Astrocyte (in vitro differentiated cells and primary cell): ENCODE measurements at places on chromosomes 7 and 10. TPM values are rescaled to one million over a fixed set of nuclear protein-coding genes. Genes with fewer than 3 reads are reported as not detected.

GRCh38 chr10:86642499-86642898 lies 11.8 kb upstream of the OPN4 start:
- no peaks in the 10 kb centered on the region for H3K36me3 ChIP-seq
- DNase-seq = peak; percentile 23
- H3K27ac ChIP-seq = no peak overlapping the region
- no peaks in the 10 kb centered on the region for H3K4me1 ChIP-seq
- no peaks in the 10 kb centered on the region for H3K27me3 ChIP-seq

TUBAL3 gene
- not detected in 2 replicates for total RNA-seq

DNA sequence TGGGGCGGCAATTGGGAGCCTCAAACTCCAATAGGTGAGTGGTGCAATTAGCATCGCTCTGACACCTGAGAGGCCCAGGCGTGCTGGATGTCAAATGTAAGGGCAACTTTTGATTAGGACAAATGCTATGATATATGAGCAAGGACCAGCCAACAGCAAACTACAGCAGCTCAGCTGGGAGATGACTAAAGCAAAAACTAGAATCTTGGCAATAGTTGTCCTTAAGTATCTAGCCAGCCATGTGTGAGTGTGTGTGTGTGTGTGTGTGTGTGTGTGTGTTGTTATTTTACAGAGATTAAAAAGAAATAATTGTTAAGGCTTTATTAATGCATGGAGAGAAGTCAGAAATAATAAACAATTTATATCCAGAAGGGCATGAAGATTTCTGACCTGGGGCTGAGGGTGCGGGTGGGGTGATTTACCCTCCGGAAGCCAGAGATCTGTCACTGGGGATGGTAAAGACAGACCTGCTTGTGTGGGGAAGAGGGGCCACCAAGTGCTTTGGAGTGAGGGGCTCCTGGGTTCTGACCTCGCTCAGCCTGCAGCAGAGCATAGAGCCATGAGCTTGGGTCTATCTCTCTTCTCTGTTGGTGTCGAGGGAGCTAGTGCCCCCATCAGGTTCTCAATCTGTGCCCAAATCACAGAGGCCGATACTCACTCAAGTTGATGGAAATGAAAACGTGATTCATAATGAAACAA lies 77.3 kb downstream of the EMX2 start:
- no peak overlapping the region for H3K27ac ChIP-seq
- DNase-seq = no peak
- no peaks in the 10 kb centered on the region for H3K36me3 ChIP-seq
- H3K4me1 ChIP-seq = no peaks in the 10 kb centered on the region
- no peak overlapping the region for H3K4me3 ChIP-seq

DNA sequence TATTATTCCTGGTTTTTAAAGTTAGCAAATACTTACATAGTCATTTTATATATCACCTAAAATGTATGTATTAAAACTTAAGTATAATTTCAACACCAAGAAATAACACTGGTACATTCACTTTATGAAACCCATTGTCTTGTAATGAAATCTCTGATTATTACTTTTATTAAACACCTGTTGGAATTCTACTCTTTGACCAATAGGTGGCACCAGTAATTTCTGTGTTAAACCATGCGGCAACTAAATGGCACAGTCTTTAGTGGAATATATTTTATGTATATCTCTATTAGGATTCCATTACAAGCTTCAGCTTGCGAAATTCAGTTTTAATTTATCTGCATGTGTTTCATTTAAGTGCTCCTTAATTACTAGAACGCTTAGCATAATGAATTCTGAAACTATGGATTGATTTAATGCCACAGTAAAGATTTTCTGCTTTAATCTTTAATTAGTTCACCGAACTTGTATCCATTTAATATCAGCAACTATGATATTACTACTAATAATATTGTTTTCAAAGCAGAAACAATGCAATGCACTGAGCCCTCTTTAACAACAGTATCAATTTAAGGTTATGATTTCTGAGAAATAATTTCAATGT lies 181.3 kb downstream of the MAGI2 start:
- no peaks in the 10 kb centered on the region for H3K36me3 ChIP-seq
- no peak overlapping the region for H3K27ac ChIP-seq
- no peaks in the 10 kb centered on the region for H3K27me3 ChIP-seq
- no peak overlapping the region for H3K4me3 ChIP-seq

DNA sequence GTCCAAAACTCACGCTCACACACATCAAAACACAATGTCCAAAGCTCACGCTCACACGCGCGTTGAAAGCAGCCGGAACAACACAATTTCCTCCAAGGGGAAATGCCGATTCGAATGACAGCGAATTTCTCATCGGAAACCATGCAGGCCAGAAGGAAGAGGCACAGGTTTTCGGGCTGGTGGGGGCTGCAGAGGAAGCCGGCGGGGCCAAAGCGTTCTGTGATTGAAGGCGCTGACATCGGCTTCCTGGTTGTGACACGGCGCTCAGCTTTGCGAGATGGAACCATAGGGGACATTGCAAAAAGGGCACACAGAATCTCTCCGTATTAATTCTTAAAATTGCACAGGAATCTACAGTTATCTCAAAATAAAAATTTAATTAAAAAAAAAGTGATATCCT lies 61.3 kb downstream of the FOXL3 start:
- no peak overlapping the region for H3K4me3 ChIP-seq
- H3K36me3 ChIP-seq = no peaks in the 10 kb centered on the region
- no peak overlapping the region for H3K27ac ChIP-seq
- no peaks in the 10 kb centered on the region for H3K4me1 ChIP-seq
- H3K27me3 ChIP-seq = no peaks in the 10 kb centered on the region
- no peak for DNase-seq

BMS1 gene
- total RNA-seq = 24.0 and 26.3 TPM in 2 replicates

DNA sequence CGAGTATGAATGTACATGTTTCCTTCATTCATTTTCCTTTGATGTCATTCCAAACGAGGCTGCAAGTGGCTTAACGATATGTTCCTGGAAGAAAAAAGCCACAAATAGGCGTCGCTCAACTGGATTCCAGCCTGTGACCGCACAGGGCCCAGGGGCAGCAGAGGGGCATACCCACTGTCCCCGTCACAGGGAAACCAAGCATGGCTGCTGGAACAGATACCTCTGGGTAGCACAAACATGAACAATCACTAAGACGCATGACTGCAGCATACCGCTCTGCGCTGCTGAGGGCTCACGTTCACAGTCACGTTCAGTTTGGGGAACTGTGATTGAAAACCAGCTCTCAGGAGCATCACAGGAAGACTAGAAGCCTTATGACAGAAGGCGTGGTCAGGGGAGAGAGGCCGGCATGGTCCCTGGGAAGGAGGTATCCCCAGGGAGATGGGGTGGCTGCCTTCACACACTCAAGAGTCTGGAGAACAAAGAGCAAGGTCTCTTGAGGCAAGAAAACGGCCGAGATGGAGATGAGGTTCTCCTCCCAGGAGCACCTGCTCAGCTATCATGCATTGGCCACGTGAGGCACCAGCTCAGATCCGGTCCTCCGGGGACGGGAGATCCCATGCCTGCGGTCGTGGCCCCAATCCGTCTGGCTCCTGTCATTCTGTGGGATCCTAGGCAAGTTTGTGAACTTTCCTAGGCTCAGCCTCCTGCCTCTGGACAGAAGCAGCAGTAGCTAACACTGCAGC lies 213.6 kb downstream of the DIP2C start:
- DNase-seq = no peak
- no peak overlapping the region for H3K27ac ChIP-seq
- peaks cover 3% of the 10 kb centered on the region for H3K36me3 ChIP-seq
- no peaks in the 10 kb centered on the region for H3K27me3 ChIP-seq
- no peak overlapping the region for H3K4me3 ChIP-seq
- H3K4me1 ChIP-seq = no peaks in the 10 kb centered on the region

GRM3 gene
- not detected in 2 replicates for total RNA-seq

GPR15LG gene
- not detected in 2 replicates for total RNA-seq

- no peak overlapping the region for H3K27ac ChIP-seq
- no peak overlapping the region for H3K4me3 ChIP-seq
- peaks cover 7% of the 10 kb centered on the region for H3K4me1 ChIP-seq
- DNase-seq = no peak
- H3K27me3 ChIP-seq = no peaks in the 10 kb centered on the region
- H3K36me3 ChIP-seq = no peaks in the 10 kb centered on the region
These were observed 299.7 kb upstream of the AKR1E2 start for GRCh38 chr10:4526311-4526731.

DNA sequence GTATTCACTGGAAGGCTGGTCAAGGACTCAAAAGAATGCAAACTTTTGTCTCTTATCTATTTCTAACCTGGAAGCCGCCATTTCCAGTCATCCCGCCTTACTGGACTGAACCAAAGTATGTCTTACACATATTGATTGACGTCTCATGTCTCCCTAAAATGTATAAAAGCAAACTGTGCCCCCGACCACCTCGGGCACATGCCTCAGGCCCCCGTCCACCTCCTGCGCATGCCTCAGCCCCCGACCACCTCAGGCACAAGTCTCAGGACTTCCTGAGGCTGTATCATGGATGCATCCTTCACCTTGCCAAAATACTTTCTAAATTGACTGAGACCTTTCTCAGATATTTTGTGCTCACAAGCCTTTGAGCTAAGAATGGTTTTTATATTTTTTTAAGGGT lies 148.6 kb downstream of the PTPRN2 start:
- no peaks in the 10 kb centered on the region for H3K36me3 ChIP-seq
- no peak for DNase-seq
- no peaks in the 10 kb centered on the region for H3K4me1 ChIP-seq
- H3K4me3 ChIP-seq = no peak overlapping the region

TRIM50 gene
- total RNA-seq = not detected in 2 replicates

ZNF107 gene
- 5.7 and 7.8 TPM in 2 replicates for total RNA-seq

LRGUK gene
- total RNA-seq = 0.43 and 0.64 TPM in 2 replicates

NEUROD6 gene
- not detected in 2 replicates for total RNA-seq

GRCh38 chr7:22668971-22669401 lies 58.0 kb upstream of the IL6 start:
- no peak overlapping the region for H3K4me3 ChIP-seq
- DNase-seq = no peak
- H3K27me3 ChIP-seq = no peaks in the 10 kb centered on the region
- H3K36me3 ChIP-seq = no peaks in the 10 kb centered on the region
- H3K27ac ChIP-seq = peak overlapping the region; percentile 93

PAPSS2 gene
- 48.6 and 58.5 TPM in 2 replicates for total RNA-seq

MCM10 gene
- 1.5 and 1.9 TPM in 2 replicates for total RNA-seq

DNA sequence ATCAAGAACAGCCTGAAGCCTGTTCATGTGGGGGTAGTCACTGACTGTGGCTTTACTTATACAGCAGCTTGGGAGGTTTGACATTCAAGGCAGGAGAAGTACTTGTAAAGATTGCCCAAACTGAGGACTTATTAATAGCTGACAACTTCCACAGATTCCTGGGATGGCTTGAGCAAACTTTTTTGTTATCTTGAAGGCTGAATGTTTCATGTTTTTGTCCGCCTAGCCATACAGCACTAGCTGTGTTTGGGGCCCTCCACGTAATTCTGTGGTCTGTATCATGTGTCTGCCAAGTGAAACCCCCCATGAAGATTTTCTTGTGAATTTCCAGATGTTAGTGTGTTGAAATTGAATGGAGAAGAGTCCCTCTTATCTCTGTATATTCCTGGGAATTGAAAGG lies 38.6 kb downstream of the FAS start:
- no peak overlapping the region for H3K4me3 ChIP-seq
- no peaks in the 10 kb centered on the region for H3K36me3 ChIP-seq
- no peak for DNase-seq
- no peaks in the 10 kb centered on the region for H3K27me3 ChIP-seq
- H3K4me1 ChIP-seq = peaks cover 13% of the 10 kb centered on the region
- no peak overlapping the region for H3K27ac ChIP-seq

- no peak for DNase-seq
- no peak overlapping the region for H3K4me3 ChIP-seq
- H3K27ac ChIP-seq = no peak overlapping the region
- no peaks in the 10 kb centered on the region for H3K27me3 ChIP-seq
- no peaks in the 10 kb centered on the region for H3K4me1 ChIP-seq
- H3K36me3 ChIP-seq = no peaks in the 10 kb centered on the region
These were observed 10.1 kb downstream of the PNLIP start for GRCh38 chr10:116555880-116556279.

NUTM2B gene
- 0.70 TPM in 1 of 2 replicates, not detected in the other for total RNA-seq

DNA sequence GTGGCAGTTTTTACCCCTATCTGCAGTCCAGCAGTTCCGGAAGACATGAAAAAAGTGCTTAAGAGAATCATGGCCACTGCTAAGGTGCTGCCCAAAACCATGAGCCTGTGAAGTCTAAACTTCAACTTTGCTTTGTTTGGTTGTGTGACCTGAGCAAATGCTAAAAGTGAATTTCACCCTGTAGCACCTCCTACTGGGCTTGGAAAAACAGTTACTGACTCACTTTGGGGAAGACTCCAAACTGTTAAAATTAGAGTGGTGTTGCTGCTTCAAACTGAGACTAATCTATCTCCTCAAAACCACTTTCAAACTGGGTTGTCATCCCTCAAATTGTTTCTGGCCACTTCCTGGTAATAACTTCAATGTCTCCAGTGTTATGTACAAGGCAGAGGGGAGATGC lies 21.3 kb downstream of the MKX start:
- no peak for DNase-seq
- no peaks in the 10 kb centered on the region for H3K27me3 ChIP-seq
- H3K4me1 ChIP-seq = no peaks in the 10 kb centered on the region
- H3K36me3 ChIP-seq = no peaks in the 10 kb centered on the region

PPP1R9A gene
- total RNA-seq = 5.1 and 7.5 TPM in 2 replicates

GBX1 gene
- total RNA-seq = not detected in 2 replicates

GRCh38 chr7:158814637-158815036 lies 14.7 kb downstream of the ESYT2 start:
- no peak overlapping the region for H3K4me3 ChIP-seq
- H3K4me1 ChIP-seq = peaks cover 32% of the 10 kb centered on the region
- H3K36me3 ChIP-seq = no peaks in the 10 kb centered on the region
- DNase-seq = no peak
- H3K27me3 ChIP-seq = no peaks in the 10 kb centered on the region

WNT2 gene
- total RNA-seq = 0.07 and 0.24 TPM in 2 replicates

- H3K27me3 ChIP-seq = no peaks in the 10 kb centered on the region
- no peak for DNase-seq
- no peaks in the 10 kb centered on the region for H3K36me3 ChIP-seq
- no peaks in the 10 kb centered on the region for H3K4me1 ChIP-seq
- no peak overlapping the region for H3K4me3 ChIP-seq
These were observed 8.6 kb upstream of the CACUL1 start for GRCh38 chr10:118763202-118763988.

DNA sequence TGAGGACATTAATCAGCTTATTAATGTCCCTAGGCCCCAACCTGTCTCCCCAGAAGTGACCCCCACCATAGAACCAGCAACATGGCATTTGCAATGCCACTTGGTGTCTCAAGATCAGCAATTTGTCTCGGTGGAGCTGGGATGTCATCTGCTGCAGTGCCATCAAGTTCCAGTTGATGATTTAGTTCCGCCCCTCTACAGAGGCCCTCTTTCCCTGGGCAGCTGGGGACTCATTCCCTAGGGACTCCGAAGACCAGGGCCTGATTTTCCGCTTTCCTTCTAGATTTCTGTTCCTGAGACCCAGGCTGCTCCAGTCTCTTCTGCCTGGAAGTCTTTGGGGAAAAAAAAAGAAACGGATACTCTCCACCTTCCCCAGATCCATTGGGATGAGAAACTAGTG lies 122.5 kb upstream of the NANOS1 start:
- no peaks in the 10 kb centered on the region for H3K27me3 ChIP-seq
- no peak for DNase-seq
- H3K4me1 ChIP-seq = peaks cover 4% of the 10 kb centered on the region
- H3K4me3 ChIP-seq = no peak overlapping the region
- H3K36me3 ChIP-seq = no peaks in the 10 kb centered on the region
